ENCODE measurements at places on chromosomes 11 and 22. TPM values are rescaled to one million over a fixed set of nuclear protein-coding genes. Genes with fewer than 3 reads are reported as not detected.

OR8K1 gene
- total RNA-seq: not detected

APOL2 gene
- total RNA-seq: 19.5 TPM

TNNT3 gene
- total RNA-seq: 13.1 TPM

KRTAP5-7 gene
- total RNA-seq: 0.94 TPM

FXYD2 gene
- total RNA-seq: 7.6 TPM

XBP1 gene
- 63.3 TPM for total RNA-seq

CYTH4 gene
- 2.7 TPM for total RNA-seq

SLC1A2 gene
- 0.74 TPM for total RNA-seq

- H3K4me3 ChIP-seq: no peak overlapping the region
- DNase-seq: no peak
- no peaks in the 10 kb centered on the region for H3K27me3 ChIP-seq
- peaks cover 13% of the 10 kb centered on the region for H3K4me1 ChIP-seq
- no peak overlapping the region for H3K27ac ChIP-seq
These were observed 27.9 kb downstream of the MB start for GRCh38 chr22:35589071-35589755.

DNA sequence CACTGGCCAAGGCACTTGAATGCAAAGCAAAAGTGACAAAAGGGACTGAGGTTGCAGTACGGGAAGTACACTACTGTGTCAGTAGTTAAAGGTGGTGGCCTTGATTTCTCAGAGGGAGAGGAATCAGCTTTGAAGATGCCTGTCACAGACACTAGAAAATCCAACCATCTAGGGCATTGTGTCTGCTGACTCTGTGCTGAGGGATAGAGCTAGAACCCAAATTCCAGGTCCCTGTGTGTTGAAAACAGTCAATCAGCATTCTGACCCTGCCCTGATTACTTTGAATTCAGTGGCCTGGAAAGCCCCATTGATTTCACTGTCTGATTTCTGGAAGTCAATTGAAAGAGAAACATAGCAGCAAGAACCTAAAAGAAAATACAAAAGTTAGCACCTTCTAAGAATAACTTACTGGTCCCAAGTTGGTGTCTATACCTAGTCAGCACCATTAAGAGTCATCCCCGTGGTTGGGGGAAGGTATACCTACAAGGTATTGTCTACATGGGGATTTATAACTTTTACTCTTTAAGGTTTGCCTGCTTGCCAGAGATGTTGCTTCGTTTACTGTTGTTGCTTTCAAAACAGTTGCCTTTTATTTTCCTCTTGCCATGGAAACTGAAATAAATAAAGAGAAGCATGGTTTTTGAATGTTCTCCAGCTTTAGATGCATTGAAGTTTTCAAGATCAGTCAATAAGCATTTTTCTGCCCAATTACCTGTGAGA is 97.3 kb downstream of the PDHX start:
- no peaks in the 10 kb centered on the region for H3K36me3 ChIP-seq
- no peaks in the 10 kb centered on the region for H3K27me3 ChIP-seq
- no peak overlapping the region for H3K4me3 ChIP-seq
- no peaks in the 10 kb centered on the region for H3K4me1 ChIP-seq
- no peak overlapping the region for H3K27ac ChIP-seq
- no peak for DNase-seq

- H3K4me1 ChIP-seq: no peaks in the 10 kb centered on the region
- H3K27ac ChIP-seq: no peak overlapping the region
- no peak overlapping the region for H3K4me3 ChIP-seq
- no peak for DNase-seq
These were observed 222.2 kb upstream of the TENM4 start for GRCh38 chr11:79663017-79663416.

DNA sequence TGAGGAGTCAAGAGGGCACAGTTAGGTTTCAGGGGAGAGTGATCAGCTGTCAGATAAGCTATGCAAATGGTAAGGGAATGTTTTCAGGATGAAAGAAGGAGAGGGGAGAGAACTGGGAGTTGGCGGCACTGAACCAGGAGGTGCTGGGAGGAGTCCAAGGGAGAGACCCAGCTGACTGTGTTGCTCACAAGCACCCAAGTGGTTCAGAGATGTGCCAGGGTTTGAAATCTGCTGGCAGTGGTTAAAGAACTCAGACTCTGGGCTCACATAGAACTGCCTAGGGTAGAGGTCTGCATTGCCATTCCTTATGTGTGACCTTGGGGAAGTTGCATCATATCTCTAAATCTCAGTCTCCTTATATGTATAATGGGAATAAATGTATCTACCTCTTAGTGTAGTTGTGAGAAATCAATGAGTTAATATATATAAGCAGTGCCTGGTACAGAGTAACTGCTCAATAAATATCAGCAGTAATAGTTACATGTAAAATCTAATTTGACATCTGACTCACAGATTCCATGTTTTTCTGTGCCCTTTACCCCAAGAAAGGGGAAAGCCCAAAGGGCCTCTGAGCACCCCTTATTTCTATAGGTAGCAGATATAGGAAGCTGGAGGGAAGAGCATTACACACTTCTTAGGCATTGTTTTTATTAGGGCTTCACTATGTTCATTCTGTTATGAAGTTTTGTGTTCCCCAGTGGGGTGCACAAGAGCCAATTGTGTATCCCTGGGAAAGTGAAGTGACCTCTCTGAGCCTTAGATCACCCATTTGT is 66.9 kb upstream of the SESN3 start:
- no peak overlapping the region for H3K27ac ChIP-seq
- no peak overlapping the region for H3K4me3 ChIP-seq
- no peaks in the 10 kb centered on the region for H3K27me3 ChIP-seq
- no peaks in the 10 kb centered on the region for H3K36me3 ChIP-seq
- no peak for DNase-seq

GRCh38 chr22:46064228-46064965 is 85.9 kb upstream of the PPARA start:
- peak overlapping the region; percentile 94 for H3K27ac ChIP-seq
- no peaks in the 10 kb centered on the region for H3K36me3 ChIP-seq
- H3K4me3 ChIP-seq: no peak overlapping the region
- DNase-seq: peak; percentile 23
- peaks cover 38% of the 10 kb centered on the region for H3K4me1 ChIP-seq
- H3K27me3 ChIP-seq: no peaks in the 10 kb centered on the region

DNA sequence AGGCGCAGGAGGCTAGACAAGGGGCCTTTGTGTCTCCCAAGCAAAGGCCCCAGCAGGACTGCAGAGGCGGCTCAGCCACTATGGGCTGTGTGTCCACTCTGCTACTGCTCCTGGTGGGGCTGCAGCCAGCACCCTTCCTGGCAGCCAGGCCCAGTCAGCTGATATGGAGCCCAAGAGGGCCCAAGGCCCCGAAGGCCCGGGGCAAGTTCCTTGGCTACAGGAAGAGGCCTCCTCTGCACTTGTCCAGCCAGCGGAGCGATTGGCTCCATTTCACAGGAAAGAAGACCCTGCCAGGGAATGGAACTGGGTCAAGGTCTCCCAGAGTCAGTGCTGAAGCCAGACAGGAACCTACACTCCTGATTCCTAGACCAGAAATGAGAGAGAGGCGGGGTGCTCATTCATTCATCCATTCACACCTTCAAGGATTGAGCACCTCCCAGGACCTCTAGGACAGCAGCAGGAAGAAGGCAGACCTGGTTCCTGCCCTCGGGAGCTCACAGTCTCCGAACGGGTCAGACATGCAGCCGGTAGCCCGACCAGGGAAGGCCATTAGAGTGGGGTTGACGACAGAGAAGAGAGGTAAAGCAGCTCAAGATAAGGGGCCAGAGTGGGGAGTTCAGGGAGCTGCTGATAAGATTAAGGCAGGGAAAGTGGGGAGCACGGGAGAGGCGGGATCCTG is 811 bp upstream of the P2RY2 start:
- peaks cover 17% of the 10 kb centered on the region for H3K4me1 ChIP-seq
- no peaks in the 10 kb centered on the region for H3K27me3 ChIP-seq
- H3K36me3 ChIP-seq: no peaks in the 10 kb centered on the region
- H3K4me3 ChIP-seq: no peak overlapping the region

DNA sequence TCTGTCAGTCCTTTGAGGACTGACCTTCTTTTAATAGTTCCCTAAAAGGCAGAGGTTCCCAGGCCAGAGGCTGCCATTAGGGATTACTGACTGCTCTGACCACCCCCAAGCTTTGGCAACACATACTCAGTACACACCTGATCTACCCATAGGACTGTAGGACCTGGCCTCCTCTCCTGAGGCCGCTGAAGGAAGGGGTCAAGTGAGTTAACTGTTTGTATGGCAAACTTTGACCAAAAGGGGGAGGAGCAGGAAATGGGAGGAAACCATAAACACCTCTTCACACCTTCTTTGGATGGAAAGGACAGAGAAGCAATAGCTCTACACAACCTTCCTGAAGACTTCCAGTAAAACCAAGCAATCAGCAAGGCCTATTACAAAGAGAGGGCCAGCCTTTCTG is 104.0 kb downstream of the APOL5 start:
- no peaks in the 10 kb centered on the region for H3K36me3 ChIP-seq
- H3K4me3 ChIP-seq: no peak overlapping the region
- no peak overlapping the region for H3K27ac ChIP-seq
- no peaks in the 10 kb centered on the region for H3K27me3 ChIP-seq
- DNase-seq: no peak

GRCh38 chr11:92393218-92393617 is 168.6 kb downstream of the FAT3 start:
- H3K36me3 ChIP-seq: no peaks in the 10 kb centered on the region
- DNase-seq: no peak
- H3K4me3 ChIP-seq: no peak overlapping the region
- H3K4me1 ChIP-seq: no peaks in the 10 kb centered on the region
- H3K27ac ChIP-seq: no peak overlapping the region
- H3K27me3 ChIP-seq: no peaks in the 10 kb centered on the region

DNA sequence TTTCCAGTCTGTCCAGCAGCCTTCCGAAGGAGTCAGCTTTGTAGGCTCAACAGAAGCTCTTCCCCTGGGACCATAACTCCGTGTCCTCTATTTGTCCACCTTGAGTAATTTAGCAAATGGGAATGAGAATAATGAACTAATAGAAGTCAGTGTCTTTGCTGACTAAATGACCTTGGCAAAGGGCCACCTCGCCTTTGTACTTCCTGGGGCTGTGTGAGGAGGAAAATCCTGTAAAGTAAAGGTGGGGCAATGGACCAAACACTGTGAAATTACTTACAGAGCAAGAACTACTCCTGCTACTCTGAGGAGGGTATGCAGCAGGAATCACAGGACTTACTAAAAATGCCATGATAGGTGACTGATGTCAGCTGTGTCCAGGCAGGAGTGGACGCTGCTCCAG is 36.2 kb upstream of the CSNK2A3 start:
- H3K27ac ChIP-seq: no peak overlapping the region
- DNase-seq: no peak
- peaks cover 15% of the 10 kb centered on the region for H3K4me1 ChIP-seq
- no peaks in the 10 kb centered on the region for H3K36me3 ChIP-seq

DNA sequence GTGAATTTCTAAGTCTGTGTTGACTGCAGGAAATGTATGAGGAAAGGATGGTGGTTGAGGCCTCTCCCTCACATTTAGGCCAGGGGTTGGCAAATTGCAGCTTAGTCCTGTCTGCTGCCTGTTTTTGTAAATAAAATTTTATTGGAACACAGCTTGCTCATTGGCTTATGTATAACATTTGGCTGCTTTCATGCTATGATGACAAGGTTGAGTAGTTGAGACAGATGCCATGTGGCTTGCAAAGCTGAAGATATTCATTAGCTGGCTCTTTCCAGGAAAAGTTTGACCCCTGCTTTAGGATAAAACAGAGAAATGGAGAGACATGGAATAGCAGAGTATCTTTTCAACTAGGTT is 46.2 kb downstream of the BCR start:
- peaks cover 6% of the 10 kb centered on the region for H3K4me1 ChIP-seq
- H3K27me3 ChIP-seq: no peaks in the 10 kb centered on the region
- H3K36me3 ChIP-seq: no peaks in the 10 kb centered on the region

- no peak overlapping the region for H3K27ac ChIP-seq
- H3K36me3 ChIP-seq: no peaks in the 10 kb centered on the region
- H3K27me3 ChIP-seq: no peaks in the 10 kb centered on the region
- no peak overlapping the region for H3K4me3 ChIP-seq
These were observed 19.0 kb upstream of the E2F8 start for GRCh38 chr11:19259487-19260345.

DNA sequence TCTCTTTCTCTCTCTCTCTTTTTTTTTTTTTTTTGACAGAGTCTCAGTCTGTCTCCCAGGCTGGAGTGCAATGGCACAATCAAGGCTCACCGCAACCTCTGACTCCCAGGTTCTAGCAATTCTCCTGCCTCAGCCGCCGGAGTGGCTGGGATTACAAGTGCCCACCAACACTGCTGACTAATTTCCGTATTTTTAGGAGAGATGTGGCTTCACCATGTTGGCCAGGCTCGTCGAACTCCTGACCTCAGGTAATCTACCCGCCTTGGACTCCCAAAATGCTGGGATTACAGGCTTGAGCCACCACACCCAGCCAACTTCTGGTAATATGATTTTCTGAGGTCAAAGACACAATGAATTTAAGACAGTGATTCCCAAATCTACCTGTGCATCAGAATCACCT is 659.8 kb upstream of the CCDC90B start:
- DNase-seq: no peak
- H3K4me3 ChIP-seq: no peak overlapping the region
- no peaks in the 10 kb centered on the region for H3K27me3 ChIP-seq

- H3K27me3 ChIP-seq: no peaks in the 10 kb centered on the region
- no peak for DNase-seq
These were observed 54.4 kb downstream of the SVIP start for GRCh38 chr11:22775248-22775647.

DNA sequence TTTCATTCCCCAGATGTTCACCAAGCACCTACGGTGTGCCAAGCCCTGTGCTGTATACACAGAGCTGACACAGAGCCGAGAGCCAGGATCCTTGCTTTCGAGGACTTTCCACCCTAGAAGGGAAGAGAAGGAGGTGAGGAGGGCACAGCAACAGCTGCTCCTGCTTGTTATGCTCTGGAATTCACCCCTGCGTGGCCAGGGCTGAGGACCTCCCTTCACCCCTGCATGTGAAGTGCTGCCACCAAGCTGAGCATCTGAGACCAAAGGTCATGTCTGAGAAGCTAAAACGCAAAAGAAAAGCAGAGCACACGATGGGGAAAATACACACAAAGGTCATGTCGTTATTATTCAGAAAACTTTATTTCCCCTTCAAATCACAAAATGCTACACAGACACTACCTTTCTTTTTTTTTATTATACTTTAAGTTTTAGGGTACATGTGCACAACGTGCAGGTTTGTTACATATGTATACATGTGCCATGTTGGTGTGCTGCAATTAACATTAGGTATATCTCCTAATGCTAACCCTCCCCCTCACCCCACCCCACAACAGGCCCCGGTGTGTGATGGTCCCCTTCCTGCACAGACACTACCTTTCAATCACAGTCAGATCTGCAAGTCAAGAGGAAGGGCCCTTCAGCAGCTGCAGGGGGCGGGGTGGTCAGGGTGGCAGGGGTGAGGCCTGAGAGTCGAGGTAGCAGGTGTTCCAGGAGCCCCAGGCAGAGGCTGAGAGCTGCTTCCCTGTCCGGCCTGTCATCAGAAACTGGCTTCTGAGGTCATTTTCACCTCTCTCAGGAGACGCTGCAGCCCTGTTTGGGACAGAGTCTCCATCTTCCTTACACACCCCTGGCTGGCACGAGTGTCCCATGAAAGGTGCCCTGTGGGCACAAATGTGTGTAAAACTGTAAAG is 40.1 kb upstream of the PRR5 start:
- DNase-seq: no peak
- no peaks in the 10 kb centered on the region for H3K27me3 ChIP-seq
- H3K36me3 ChIP-seq: no peaks in the 10 kb centered on the region
- no peak overlapping the region for H3K4me3 ChIP-seq
- H3K4me1 ChIP-seq: peaks cover 16% of the 10 kb centered on the region
- no peak overlapping the region for H3K27ac ChIP-seq

GRCh38 chr22:18996376-18996900 is 60.3 kb upstream of the PRODH start:
- H3K4me3 ChIP-seq: no peak overlapping the region
- H3K4me1 ChIP-seq: no peaks in the 10 kb centered on the region
- no peak overlapping the region for H3K27ac ChIP-seq
- DNase-seq: no peak
- no peaks in the 10 kb centered on the region for H3K36me3 ChIP-seq
